ENCODE measurements at places on chromosomes 2 and 18. TPM values are rescaled to one million over a fixed set of nuclear protein-coding genes. Genes with fewer than 3 reads are reported as not detected.

DNA sequence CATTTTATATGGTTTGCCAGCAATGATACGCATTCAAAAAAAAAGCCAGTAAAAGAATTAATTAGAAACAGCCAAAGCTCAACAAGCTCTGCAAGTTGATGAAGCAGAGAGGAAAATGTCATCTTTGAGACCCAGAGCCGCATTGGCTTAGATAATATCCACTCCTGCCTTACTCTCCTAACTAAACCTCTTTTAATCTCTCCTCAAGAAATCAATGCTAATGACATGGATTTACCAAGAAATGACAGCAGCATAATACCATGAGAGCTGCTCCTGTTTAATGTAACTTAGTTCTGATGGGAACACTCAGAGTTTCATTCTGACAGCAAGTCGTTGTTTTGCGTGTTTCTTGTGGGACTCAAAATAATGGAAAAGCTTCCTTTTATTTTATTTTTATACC lies 1099.4 kb upstream of the PIK3C3 start:
- DNase-seq, result no peak

The FLACC1 gene
- 0.55 TPM for total RNA-seq

GRCh38 chr2:74525717-74526648 lies at the start of gene DQX1:
Gene DQX1 (minus strand): TSS chr2:74526231. CDS start chr2:74525729, 502 bp downstream.
- no peak for DNase-seq

The RAD51AP2 gene
- total RNA-seq, result not detected

GRCh38 chr2:75586971-75587370 lies 26.2 kb upstream of the EVA1A start:
- DNase-seq, result no peak

The SERPINB10 gene
- total RNA-seq, result not detected

All from SJCRH30 (cell line).